ENCODE measurements at places on chromosomes 1 and 21. TPM values are rescaled to one million over a fixed set of nuclear protein-coding genes. Genes with fewer than 3 reads are reported as not detected.

SLC1A7 gene
- not detected for total RNA-seq

DNAJC6 gene
- 1.4 TPM for total RNA-seq

OR2G6 gene
- total RNA-seq, result not detected

SELE gene
- total RNA-seq, result not detected

- no peak for DNase-seq
These were observed 29.3 kb downstream of the SIPA1L2 start for GRCh38 chr1:232600424-232601258.

DNA sequence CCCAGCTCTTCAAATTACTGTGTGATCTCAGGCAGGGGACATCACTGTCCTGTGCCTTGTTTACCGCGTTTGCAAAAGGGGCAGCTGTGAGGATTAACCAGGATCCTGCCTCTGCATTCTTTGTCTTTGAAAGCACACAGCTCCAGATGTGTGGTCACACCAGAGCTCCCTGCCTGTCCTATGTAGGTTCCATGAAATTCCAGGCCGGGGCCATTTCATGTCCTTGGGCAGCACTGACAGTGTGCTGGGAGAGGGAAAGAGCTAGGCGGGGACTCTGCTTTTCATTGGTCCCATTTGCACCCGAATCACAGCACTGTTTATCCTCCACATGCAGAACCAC is 42.2 kb upstream of the SELENON start:
- no peak for DNase-seq

GRCh38 chr1:3504151-3504821 is 49.8 kb downstream of the ARHGEF16 start:
- no peak for DNase-seq

DNA sequence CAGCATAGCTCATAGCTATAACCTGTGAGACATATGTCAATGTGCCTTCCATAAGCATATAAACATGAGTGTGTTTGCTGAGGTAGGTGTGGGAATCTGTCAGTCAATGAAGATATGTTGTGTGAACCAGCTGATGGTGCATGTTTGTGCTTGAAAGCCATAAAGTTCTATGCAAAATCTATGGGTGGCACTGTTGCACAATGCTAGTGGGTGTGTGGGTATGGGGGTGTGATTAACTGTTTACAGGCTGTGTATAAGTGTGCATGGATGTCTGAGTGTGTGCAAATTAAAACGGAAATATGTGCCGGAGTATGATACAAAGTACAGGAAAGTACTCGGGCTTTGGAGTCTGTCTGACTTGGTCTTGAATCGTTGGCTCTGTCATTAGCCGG is 1.0 kb upstream of the ATP2B4 start:
- peak; percentile 79 for DNase-seq

DNA sequence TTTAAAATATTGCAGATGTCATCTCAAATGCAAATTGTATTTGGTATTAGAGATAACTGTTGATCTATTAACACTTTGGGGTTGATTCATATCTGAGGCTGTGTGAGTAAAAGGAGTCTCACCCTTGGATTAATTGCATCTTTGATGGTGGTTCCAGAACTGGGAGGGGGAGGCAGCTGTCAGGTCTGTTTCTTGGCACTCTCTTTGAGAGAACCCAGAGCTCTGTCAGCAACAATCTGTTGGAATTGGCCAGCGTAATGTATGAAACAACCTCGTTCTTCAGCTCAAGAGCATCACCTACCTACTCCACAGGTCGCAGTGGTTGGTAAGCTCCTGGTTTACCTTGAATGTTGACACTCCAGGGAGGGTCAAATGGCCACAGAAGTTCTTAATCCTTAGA is 424.1 kb downstream of the CAMTA1 start:
- DNase-seq, result no peak

- no peak for DNase-seq
These were observed 3.3 kb downstream of the RAVER2 start for GRCh38 chr1:64748222-64748621.

GRCh38 chr1:34419663-34420136 is 243.0 kb downstream of the C1orf94 start:
- DNase-seq, result no peak

DNA sequence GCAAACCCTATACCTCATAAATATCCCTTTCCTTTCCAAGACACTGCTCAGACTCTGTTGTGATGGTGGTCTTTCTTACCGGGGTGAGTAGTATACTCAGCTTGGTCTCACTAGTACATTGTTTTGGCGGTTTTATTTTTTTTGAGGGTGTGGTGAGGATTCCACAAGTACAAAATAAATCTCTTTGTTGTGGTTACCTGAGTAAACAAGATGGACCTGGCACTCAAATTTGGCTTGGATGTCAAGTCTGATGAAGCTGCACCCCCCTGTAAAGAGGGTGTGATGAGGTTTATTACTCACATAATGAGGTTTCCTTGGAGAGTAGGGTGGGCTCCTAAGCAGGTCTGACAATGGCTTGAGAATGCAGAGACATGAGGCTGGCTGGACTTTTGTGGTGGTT is 68.2 kb upstream of the KCNJ6 start:
- DNase-seq, result no peak
